ENCODE measurements at places on chromosomes 2 and 18.

DNA sequence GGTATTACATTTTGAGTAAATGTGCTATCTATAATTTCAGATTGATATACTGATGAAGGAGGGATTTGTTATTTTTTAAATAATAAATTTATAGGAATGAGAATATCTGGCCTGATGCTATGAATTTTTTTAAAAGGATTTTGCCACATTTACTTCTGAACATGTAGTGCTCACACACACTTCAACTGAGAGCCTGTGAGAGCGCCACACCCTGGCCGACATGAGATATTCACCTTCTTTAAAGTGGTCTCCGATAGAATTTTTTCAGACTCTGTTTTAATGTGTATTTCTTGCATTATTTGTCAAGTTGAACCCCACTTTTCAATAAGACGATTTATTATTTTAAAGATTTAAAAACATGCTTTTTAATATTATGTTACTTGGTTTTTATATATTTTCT lies 813.3 kb downstream of the DCC start:
- no peak for DNase-seq

GRCh38 chr2:41967476-41968181 lies 80.2 kb upstream of the PKDCC start:
- no peak for DNase-seq

GRCh38 chr18:59149416-59149815 lies 9.7 kb downstream of the SEC11C start:
- DNase-seq: no peak

DNA sequence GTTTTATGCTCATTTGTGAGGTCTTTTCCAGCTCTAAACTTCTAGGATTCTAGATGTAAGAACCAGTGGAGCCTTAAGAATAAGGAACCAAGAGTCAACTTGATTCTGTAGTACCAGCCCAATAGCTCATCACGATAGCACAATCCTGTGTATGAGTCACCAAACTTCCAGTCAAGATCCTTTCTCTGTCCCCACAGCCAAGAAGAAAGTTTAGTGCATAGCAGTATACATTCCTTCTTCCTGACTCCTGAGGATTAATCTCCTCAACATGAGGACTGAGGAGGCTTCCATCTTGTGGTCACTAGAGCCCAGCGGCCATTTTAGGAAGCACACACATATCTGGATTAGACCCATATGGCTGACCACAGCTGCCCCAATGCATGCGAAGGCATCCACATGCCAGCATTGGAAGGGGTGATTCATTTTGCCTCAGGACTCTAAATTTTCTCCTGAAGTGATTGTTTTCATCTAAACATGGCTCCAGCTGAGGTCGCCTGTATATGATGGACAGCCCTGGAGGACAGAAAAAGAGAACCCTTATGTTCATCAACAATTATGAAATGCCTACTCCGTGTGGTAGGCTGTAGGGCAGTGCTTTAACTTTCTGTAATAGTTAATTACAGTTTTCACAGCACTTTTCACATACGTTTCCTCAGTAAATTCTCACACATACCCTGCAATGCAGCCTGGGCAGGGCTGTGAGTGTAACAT lies 53.5 kb downstream of the RASGRP3 start:
- DNase-seq: no peak

GRCh38 chr2:46257476-46257875 lies 39.7 kb upstream of the EPAS1 start:
- no peak for DNase-seq
